ENCODE measurements at places on chromosomes 4 and X.

DNA sequence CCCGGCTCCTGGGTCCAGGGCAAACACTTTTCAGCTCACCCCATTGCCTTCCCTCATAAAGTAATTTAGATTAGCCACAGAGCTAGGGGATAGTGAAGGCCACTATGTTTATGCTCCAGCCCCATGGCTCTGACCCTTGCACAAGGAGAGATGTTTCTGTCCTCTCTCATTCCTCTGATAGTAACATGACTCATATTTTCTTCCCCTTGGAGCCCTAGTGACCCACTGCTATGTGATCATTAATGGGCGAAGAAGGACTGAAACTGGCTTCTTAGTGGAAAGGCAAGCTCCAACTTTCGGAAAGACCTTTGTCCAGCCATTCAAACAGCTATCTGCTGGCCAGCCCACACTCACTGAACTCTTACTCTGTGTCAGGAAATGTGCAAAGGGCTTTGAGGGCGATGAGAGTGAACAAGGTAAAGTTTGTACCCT lies 12.3 kb downstream of the CLDN2 start:
- peak overlapping the region; percentile 64 for H3K4me3 ChIP-seq
- no peaks in the 10 kb centered on the region for H3K27me3 ChIP-seq
- no peaks in the 10 kb centered on the region for H3K36me3 ChIP-seq

GRCh38 chr4:105963461-105964400 lies 68.5 kb downstream of the NPNT start:
- no peak overlapping the region for H3K4me3 ChIP-seq
- H3K27me3 ChIP-seq, result peaks cover 2% of the 10 kb centered on the region
- H3K4me1 ChIP-seq, result peaks cover 27% of the 10 kb centered on the region
- DNase-seq, result no peak

- DNase-seq, result no peak
- peaks cover 5% of the 10 kb centered on the region for H3K36me3 ChIP-seq
- peaks cover 23% of the 10 kb centered on the region for H3K4me1 ChIP-seq
- no peak overlapping the region for H3K4me3 ChIP-seq
- no peaks in the 10 kb centered on the region for H3K27me3 ChIP-seq
These were observed 174.0 kb upstream of the LDB2 start for GRCh38 chr4:17072483-17072882.

DNA sequence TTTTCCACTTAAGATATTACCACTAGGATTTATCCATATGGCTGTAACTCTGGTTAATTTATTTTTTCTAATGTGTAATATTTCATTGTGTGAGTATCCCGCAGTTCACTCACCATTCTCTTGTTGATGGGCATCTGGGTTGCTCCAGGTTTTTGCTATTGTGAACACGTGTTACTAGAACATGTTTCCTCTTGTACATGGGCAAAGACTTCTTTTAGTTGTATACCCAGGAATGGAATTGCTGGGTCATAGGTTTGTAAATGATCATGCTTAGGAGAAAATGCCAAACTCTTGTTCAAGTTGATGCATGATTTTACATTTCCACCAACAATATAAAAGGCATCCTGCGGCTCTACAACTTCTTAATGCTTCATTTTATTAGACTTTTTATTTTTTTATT lies 26.8 kb downstream of the SYNPO2 start:
- H3K27ac ChIP-seq, result no peak overlapping the region
- H3K36me3 ChIP-seq, result no peaks in the 10 kb centered on the region
- H3K4me1 ChIP-seq, result peaks cover 54% of the 10 kb centered on the region
- no peak for DNase-seq
- H3K27me3 ChIP-seq, result 0 out of 2 replicates have a peak, but pooled peaks cover 1% of the 10 kb centered on the region

GRCh38 chr4:2462992-2463762 lies 5.7 kb upstream of the RNF4 start:
- peaks cover 9% of the 10 kb centered on the region for H3K36me3 ChIP-seq
- DNase-seq, result no peak
- H3K27me3 ChIP-seq, result no peaks in the 10 kb centered on the region
- peaks cover 14% of the 10 kb centered on the region for H3K4me1 ChIP-seq

GRCh38 chr4:8268901-8269534 lies 536 bp upstream of the HTRA3 start:
- no peaks in the 10 kb centered on the region for H3K36me3 ChIP-seq
- H3K4me1 ChIP-seq, result peaks cover 17% of the 10 kb centered on the region
- H3K27me3 ChIP-seq, result peaks cover 4% of the 10 kb centered on the region
- DNase-seq, result no peak
- no peak overlapping the region for H3K27ac ChIP-seq

DNA sequence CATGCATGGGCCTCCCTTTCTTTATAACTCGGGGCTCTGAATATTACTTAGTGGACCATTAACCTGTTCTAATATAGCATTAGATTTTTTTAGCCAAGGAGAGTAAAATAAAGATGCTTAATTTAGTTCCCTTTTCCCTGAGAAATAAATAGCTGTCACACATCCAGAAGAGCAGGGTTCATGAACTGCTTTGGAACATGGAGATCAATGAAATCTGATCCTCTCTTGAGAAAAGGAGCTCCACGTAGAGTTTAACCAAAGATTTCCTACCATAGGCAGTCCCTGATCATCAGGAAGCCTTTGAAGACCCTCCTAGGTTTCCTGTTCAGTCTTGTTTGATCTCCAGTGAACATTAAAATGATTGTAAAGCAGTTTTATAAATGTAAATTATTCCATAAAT lies 8.5 kb upstream of the PCDH19 start:
- H3K36me3 ChIP-seq, result no peaks in the 10 kb centered on the region
- no peak overlapping the region for H3K4me3 ChIP-seq
- no peaks in the 10 kb centered on the region for H3K4me1 ChIP-seq
- peaks cover 2% of the 10 kb centered on the region for H3K27me3 ChIP-seq
- no peak for DNase-seq

DNA sequence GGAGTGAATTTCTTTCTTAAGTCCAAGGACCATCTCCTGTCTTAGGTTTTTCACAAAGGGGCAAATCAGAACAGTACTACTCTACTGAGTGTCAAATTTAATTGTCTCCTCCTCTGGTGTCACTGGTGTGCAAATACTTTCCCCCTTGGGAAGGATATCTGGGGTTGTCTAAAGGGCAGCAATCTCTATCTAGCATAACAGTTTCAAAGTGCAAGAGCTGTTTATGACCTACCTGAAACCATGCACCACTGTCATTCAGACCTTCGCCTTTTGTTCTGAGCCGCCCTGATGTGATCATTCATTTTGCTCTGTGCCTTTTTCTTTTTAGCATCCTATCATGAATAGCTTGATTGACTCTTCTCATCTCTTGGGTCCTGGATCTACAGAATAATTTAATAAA lies 39.3 kb downstream of the IL1RAPL1 start:
- H3K4me3 ChIP-seq, result no peak overlapping the region
- H3K27ac ChIP-seq, result no peak overlapping the region
- no peaks in the 10 kb centered on the region for H3K36me3 ChIP-seq

GRCh38 chr4:80237992-80238391 lies 28.5 kb upstream of the FGF5 start:
- H3K36me3 ChIP-seq, result no peaks in the 10 kb centered on the region
- no peaks in the 10 kb centered on the region for H3K27me3 ChIP-seq
- H3K27ac ChIP-seq, result no peak overlapping the region

DNA sequence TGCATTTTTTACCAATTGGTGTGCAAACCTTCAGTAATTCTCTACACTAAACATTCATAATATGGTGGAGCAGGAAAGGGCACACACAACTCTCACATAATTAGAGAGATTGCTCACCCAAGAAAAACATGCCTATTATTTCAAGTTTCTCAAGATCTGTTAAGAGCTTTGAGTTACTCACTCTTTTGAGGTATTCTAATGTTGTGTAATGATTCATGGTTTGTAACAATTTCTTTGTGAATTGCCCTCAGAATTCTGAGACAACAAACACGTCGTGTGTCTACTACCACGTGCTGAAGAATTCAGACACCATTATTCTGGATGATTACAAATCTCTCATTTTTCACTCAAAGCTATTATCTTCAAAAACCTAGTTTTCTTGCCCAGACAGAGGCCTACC lies 82.8 kb downstream of the PDGFC start:
- H3K27ac ChIP-seq, result peak overlapping the region; percentile 87
- DNase-seq, result peak; percentile 83
- H3K4me1 ChIP-seq, result peaks cover 45% of the 10 kb centered on the region
- peak overlapping the region; percentile 71 for H3K4me3 ChIP-seq
- H3K27me3 ChIP-seq, result peaks cover 4% of the 10 kb centered on the region

- H3K4me3 ChIP-seq, result peak overlapping the region; percentile 71
- no peaks in the 10 kb centered on the region for H3K27me3 ChIP-seq
- peak; percentile 58 for DNase-seq
- peak overlapping the region; percentile 87 for H3K27ac ChIP-seq
- peaks cover 19% of the 10 kb centered on the region for H3K4me1 ChIP-seq
- H3K36me3 ChIP-seq, result no peaks in the 10 kb centered on the region
These were observed 66.4 kb downstream of the JADE3 start for GRCh38 chrX:46978341-46979291.

DNA sequence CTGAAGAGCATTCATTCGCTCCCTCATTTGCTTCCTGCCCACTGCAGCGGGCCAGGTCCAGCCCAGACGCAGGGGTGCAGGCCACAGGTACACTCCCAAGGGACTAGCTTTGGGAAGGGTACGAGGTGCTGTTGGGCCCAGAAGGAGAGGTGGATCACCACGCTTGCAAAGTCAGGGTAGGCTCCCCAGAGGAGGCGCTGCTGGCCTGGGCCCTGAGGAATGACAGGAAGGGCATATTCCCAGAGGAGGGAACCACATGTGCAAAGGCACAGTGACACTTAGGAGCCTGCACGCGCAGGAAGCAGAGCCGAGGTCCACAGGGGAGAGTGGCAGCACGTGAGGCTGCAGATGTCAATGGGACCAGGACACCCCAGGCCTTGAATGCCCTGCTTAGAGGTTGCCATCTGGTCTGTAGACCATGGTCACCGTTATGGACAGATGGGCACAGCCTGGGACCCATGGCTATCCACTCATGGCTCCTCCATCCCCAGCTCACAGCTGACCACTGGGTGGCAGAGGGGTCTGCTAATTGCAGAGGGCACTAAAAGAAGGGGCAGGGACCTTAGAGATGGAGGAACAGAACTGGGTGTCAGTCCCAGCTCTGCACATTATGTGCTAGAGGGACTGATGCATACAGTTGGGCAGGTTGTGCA lies 7.9 kb downstream of the HTRA3 start:
- peaks cover 54% of the 10 kb centered on the region for H3K4me1 ChIP-seq
- DNase-seq, result no peak
- no peaks in the 10 kb centered on the region for H3K27me3 ChIP-seq
- no peaks in the 10 kb centered on the region for H3K36me3 ChIP-seq

GRCh38 chr4:1502976-1503375 lies 96.7 kb upstream of the NKX1-1 start:
- DNase-seq, result no peak
- H3K36me3 ChIP-seq, result no peaks in the 10 kb centered on the region
- peaks cover 10% of the 10 kb centered on the region for H3K27me3 ChIP-seq
- H3K4me1 ChIP-seq, result no peaks in the 10 kb centered on the region
- H3K27ac ChIP-seq, result no peak overlapping the region
- H3K4me3 ChIP-seq, result no peak overlapping the region

GRCh38 chrX:1380672-1381233 lies 11.2 kb downstream of the SLC25A6 start:
- no peak for DNase-seq
- 0 out of 2 replicates have a peak overlapping the region, but pooled peaks have one; percentile 21 for H3K27ac ChIP-seq
- H3K36me3 ChIP-seq, result peaks cover 20% of the 10 kb centered on the region
- peaks cover 9% of the 10 kb centered on the region for H3K4me1 ChIP-seq

GRCh38 chr4:11842620-11843263 lies 414.0 kb upstream of the HS3ST1 start:
- no peak overlapping the region for H3K4me3 ChIP-seq
- H3K27ac ChIP-seq, result no peak overlapping the region
- no peaks in the 10 kb centered on the region for H3K27me3 ChIP-seq
- no peaks in the 10 kb centered on the region for H3K4me1 ChIP-seq

DNA sequence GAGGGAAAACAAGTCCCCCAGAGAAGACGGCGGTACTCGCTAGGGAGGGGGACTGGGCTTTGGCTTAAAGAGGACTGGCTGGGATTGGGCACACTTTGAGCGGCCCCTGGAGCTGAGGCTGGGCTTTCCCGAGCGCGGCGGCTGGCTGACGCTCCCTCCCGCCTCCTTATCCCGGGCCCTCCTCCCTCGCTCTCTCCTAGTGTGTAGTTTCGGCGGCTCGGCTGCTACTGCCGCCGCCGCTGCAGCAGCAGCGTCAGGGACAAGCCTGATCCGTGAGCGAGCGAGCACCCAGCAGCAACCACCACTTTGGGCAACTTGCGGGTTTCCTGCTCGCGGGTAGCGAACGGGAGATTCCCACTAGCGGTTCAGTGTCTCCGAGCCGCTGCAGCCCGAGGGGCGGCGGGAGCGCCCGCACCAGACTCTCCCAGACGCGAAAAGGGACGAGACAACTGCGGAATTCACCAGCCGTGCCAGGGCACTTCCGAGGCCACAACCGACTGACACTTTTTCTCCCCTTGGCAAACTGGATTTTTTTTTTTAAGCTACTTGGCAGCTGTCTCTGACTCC lies 632 bp upstream of the PCDH7 start:
- H3K27ac ChIP-seq, result no peak overlapping the region
- H3K4me1 ChIP-seq, result peaks cover 49% of the 10 kb centered on the region
- peaks cover 28% of the 10 kb centered on the region for H3K27me3 ChIP-seq
- peak overlapping the region; percentile 85 for H3K4me3 ChIP-seq
- DNase-seq, result peak; percentile 29

GRCh38 chrX:124028182-124028581 lies 66.7 kb downstream of the STAG2 start:
- H3K36me3 ChIP-seq, result no peaks in the 10 kb centered on the region
- peak; percentile 50 for DNase-seq
- H3K27me3 ChIP-seq, result no peaks in the 10 kb centered on the region

DNA sequence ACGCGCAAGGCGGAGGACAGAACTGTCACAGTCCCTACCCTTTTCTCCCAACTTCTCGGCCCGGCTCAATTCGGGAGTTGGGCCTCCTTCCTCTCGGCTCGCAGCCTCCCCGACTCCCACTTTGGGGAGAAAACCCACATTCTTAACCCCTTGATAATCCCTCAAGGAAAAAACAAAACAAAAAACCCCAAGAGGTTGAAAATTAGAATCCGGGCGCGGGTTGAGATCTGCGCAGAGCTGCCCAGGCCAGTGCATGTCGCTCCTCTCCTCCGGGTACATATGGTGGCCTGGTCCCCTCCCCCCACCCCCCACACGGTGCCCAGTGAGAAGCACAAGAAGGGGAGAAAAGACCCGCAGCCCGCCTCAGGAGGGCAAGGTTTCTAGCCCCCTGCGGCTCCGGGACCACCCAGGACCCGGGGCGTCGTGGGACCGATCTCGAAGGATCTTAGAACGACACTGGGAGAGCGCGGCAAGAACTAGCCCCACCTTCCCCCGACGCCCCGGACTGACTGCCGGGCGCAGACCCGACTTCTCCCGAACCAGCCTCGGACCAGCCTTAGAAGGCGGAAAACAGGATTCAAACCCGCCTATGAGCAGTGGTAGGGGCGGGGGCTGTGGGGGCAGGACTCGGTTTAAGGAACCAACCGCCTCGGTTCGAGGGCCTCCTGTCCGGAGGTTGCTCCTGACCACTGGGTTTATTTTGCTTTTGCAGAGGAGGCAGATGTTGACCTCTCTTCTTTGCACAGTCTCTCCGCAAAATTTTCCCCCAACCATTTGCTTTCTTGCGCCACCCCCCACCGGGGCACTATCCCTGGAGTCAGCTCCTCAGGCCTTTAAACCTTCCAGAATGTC lies 2.5 kb upstream of the PDGFRA start:
- peak; percentile 63 for DNase-seq
- H3K27me3 ChIP-seq, result peaks cover 3% of the 10 kb centered on the region
- peaks cover 14% of the 10 kb centered on the region for H3K36me3 ChIP-seq
- H3K4me3 ChIP-seq, result peak overlapping the region; percentile 94
- peak overlapping the region; percentile 82 for H3K27ac ChIP-seq
- H3K4me1 ChIP-seq, result peaks cover 52% of the 10 kb centered on the region

- no peak for DNase-seq
- no peaks in the 10 kb centered on the region for H3K36me3 ChIP-seq
- no peaks in the 10 kb centered on the region for H3K4me1 ChIP-seq
- H3K27me3 ChIP-seq, result peaks cover 11% of the 10 kb centered on the region
These were observed 111.7 kb upstream of the HPF1 start for GRCh38 chr4:169869490-169869889.
